ENCODE measurements at places on chromosomes 1 and 21.

- DNase-seq, result peak; percentile 62
These were observed 19.7 kb downstream of the BCAR3 start for GRCh38 chr1:93661829-93662474.

- DNase-seq, result no peak
These were observed 138.3 kb downstream of the PTGER3 start for GRCh38 chr1:70909262-70909822.

DNA sequence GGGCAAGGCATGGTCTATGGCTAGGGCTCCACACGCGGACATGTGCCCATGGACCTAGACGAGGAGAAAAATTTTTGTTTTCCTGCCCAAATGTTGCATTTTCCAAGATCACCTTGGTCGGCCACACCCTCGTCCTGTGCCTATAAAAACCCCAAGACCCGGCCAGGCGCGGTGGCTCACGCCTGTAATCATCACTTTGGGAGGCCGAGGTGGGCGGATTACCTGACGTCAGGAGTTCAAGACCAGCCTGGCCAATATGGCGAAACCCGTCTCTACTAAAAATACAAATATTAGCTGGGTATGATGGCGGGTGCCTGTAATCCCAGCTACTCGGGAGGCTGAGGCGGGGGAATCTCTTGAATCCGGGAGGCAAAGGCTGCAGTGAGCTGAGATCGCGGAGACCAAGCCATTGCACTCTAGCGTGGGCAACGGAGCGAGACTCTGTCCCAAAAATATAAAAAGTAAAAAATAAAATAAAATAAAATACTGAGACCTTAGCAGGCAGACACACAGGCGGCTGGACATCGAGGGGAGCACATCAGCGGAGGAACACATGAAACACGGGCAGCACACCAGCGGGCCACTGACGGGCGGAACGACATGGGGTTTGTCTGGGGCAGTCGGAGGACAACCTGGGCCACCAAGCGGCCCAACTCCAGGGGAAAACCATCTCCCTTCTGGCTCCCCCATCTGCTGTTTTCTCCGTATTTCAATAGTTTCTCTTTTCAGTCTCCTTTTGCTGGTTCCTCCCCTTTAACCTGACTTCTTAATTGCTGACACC lies 60.7 kb upstream of the TBX15 start:
- DNase-seq, result no peak

DNA sequence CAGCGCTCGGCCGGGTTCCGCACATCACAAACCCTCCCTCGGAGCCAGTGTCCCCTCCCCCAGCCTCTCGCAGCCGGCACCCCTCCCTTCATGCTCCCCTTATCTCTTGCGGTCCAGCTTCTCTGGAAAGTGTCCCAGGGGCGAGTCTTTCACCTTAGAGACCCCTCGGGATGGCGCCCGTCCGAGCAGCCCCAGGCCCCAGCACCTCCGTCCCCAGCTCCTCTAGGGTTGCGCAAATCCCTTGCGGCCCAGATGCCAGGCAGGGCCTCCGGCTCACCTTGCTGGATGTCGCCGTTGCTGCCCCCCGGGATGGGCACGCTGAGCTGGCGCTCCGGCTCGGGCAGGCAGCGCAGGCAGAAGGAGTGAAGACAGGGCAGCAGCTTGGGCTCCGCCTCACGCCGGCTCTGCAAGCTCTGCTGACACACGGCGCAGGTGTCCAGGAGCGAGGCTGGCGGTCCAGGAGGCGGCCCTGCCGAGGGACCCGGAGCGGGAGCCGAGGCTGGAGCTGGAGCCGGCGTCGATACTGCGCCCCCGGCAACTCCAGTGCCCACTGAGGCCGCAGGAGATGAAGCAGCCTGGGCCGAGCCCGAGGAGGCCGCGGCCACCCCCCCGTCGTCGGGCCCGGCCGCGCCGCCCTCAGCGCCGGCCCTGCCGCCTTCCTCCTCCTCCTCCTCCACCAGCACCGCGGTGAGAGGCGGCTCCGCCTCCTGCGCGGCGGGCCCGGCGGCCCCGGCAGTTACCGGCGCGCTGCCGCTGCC lies 550 bp downstream of the TRIM33 start:
- DNase-seq, result peak; percentile 10

GRCh38 chr1:10682449-10683309 lies 113.8 kb downstream of the CASZ1 start:
- DNase-seq, result no peak

DNA sequence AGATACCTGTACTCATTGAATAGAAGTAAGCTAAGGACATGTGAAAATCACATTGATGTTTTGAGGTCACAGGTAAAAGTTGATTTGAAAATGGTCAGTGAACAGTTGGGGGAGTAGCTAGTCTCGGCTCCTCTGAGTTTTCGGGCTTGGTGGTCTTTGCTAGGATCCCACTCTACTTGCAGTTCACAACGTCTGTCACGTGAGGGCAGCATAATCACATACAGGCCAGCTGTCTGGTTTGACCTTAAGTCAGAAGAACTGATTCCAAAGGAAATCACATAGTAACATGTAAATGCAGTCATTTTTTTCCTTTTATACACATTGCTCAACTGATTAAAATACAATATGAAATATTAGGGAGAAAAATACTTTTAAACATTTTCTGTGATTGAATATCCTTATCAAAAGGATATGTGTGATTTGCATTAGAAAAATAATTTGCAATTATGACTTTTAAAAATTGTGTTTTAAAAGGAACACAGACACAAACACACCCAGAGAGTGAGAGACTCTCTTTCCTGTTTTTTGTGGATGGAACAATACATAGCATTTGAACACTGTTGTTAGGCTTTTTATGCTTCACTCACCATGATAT lies 21.8 kb upstream of the PDC start:
- DNase-seq, result no peak

GRCh38 chr1:172870901-172871606 lies 179.7 kb downstream of the TNFSF18 start:
- no peak for DNase-seq

DNA sequence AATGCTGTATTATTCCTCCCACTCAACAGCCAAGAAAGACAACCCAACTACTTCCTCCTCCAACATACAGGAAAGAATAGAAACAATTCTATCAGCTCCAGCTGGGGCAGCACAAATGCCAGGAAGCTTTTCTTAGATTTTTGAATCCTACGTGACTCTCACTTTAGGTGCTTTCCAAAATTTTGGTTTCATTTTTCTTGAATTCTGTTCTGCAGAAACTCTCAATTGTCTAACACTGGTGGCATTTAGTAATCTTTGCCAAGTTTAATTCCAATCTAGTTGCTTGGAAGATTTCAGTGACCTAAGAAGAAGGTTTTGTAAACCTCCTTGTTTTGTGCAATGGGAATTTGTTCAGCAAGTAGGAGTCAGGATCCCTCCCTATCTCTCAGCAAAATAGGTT lies 37.1 kb upstream of the DOCK7 start:
- DNase-seq, result peak; percentile 53

DNA sequence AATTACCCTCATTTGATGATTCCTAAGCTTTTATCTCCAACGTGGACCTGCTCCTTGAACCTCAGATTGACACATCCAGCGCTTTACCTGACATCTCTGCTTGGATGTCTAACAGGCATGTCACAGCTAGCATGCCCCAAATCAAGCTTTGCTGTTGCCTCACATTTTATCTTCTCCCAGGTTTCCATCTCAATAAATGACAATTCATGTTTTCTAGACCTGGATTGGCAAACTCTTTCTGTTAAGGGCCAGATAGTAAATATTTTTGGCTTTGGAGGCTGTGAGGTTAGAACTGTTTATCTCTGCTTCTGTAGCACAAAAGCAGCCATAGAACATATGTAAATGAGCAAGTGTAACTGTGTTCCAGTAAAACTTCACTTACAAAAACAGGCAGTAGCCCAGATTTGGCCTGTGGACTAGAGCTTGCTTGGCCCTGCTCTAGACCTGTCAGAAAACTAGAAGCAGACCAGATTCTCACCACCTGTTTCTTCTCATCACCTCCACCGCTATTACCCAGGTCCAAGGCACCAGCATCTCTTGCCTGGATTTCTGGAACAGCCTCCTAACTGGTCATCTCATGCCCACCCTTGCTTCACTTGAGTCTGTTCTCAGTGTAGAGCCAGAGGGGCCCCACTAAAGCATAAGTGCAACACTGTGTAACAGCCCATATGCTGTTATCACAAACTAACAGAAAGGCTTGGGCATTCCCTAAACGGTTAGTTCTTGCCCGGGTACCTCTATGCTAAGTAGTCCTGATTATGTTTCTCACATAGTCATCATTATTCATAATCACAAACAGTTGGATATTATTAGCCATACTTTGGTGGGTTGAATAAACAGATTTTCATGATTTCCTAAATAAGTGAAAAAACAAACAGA lies 42.3 kb downstream of the UBE4B start:
- DNase-seq, result no peak

DNA sequence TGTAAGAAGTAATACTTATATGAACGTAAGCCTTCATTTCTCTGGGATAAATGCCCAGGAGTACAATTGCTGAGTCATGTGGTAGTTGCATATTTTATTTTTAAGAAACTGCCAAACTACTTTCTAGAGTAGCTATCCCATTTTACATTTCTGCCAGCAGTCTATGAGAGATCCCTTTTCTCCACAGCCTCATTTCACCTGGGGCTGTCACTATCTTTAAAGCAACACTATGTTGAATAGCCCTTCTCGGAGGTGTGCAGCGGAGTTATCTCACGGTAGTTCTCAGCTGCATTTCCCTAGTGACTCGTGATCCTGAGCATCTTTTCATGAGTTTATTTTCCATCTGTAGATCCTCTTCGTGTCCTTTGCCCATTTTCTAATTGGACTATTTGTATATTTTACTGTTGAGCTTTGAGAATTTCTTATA lies 93.4 kb downstream of the ADARB1 start:
- DNase-seq, result no peak

- DNase-seq, result no peak
These were observed 468 bp upstream of the MX1 start for GRCh38 chr21:41425588-41425953.

DNA sequence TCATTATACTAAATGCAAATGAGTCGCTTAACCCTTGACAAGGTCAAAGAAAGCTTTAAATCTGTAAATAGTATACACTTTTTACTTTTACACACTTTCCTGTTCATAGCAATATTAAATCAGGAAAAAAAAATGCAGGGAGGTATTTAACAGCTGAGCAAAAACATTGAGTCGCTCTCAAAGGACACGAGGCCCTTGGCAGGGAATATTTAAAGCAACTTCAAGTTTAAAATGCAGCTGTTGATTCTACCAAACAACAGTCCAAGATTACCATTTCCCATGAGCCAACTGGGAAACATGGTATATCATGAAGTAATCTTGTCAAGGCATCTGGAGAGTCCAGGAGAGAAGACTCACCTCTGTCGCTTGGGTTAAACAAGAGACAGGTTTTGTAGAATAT lies 62.7 kb downstream of the CAPN2 start:
- DNase-seq, result no peak

- DNase-seq, result no peak
These were observed 70.8 kb upstream of the CLDN14 start for GRCh38 chr21:36550761-36551160.

GRCh38 chr1:22221233-22221780 lies 78.4 kb upstream of the WNT4 start:
- no peak for DNase-seq

GRCh38 chr21:35366394-35367080 lies 317.4 kb upstream of the RUNX1 start:
- DNase-seq, result peak; percentile 26

DNA sequence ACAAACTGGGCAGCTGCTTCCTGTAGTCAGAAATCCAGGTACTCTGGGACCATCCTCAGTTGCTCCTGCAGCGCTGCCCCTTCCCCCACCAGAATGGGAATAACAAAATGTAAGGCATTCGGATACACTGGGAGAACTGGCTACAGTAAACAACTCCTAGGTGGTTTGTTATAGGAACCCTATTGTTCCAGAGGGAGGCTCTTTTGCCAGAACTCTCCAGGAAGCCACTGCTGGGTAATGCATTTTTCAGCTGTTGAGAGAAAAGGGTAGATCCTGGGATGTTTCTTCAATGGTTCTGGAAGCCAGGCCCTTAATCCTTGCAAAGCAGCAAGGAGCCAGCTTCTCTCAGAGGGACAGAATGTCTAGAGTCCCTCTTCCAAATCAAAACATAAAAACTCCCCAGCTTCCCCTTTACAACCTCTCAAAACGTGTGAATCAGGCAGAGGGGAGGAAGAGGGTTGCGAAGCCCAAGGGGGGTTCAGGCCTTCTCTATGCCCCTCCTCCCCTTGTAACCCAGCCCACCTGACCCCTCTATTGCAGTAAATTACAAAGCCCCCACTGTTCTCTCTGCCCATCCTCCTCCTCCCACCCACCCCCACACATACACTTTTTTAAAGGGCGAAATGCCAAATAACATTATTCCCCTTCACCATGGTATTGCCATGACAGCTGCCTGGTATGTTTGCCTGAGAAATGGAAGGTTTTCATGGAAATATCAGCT lies 29.1 kb downstream of the PLPP3 start:
- no peak for DNase-seq

DNA sequence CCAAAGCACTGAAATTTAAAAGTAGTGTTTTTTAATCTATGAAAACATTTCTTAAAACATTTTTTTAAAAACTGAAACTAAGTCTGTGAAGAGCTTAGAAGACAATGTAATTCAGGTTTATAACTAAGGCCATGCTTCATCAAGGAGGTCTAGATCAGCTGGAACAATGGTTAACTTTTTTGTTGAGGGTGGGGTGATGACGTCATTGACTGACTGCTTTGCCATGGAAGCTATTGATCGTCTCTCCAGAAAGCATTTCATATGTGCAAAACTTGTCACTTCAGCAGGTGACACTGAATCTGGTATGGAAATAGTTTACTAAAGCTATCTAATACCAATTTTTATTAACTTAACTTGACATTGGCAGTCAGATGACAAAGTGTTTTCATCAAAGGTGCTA lies 21.0 kb downstream of the RAVER2 start:
- no peak for DNase-seq

DNA sequence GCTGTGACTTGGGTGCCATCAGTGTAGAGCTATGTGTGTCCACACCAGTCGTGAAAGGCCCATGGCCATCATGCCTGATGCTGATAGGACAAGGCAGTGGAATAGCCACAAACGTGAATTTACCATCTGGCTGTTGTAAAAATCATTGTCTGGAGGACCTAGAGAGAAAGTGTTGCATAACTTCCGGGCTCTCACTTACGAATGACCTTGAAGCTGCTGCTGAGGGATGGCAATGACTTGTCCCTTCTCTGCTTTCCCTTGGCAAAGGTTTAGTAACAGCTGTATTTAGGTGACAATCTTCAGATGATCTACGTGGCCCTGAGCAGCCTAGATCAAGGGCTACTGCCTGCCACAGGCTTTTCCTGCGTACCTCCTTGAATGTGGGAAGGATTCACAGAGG lies 5.8 kb downstream of the ATP1B1 start:
- DNase-seq, result no peak

DNA sequence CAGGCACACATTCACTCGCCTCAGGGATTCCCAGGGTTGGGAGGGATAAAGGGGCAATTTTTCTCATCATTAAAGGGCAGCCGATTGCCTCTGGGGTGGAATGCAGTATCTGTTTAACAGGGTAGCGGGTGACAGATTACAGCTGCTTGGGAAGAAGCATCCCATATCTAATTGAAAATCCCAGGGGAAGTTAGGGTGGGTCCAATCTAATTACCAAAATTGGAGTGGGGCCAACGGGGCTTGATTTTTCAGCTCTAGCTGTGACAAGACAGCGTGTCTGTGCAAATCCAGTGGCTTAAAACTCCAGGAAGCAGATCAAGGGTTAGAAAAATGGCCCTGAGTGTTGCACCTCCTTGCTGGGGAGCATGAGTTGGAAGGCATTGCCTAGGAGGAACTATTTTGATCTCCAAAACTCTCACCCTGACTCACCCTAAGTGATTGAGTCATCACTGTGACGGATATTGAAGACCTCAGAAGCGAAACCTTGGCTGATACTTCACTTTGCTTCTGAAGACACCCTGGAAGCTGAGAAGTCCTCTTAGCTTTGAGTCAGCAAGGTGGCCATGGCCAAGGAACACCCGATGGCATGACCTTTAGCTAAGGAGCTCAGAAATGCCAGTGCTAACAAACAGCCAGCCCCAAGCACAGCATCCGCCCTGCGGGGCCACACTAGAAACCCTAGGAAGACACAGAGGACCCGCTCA lies 46.0 kb downstream of the GRHL3 start:
- DNase-seq, result peak; percentile 77
